Neuronal stem cell (in vitro differentiated cells): ENCODE measurements at places on chromosomes 6 and 20.

DNA sequence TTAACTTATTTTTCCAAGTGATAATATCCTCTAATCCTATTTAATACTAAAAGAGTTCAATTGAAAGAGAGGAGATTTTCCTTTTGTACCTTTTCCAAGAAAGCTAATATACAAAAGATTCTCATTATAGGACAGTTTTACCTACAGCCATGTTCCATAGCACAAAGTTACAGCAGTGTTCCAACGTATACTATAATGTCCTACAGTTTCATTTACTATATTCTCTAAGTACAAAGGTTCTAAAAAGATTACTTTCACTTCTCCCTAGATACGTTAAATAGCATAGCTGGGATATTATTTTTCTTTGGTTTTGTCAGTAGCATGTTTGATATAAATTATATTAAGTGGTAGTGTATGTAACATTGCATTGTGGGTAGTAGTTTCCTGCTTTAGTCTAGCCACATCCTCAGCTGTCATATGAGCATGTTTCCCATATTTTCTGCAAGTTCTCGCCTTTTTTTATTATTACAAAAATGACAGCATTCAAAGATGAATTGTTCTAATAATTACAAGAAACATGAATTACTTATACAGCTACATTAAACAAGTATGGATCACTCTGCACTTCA is 4.4 kb upstream of the RUNX2 start:
- DNase-seq, result no peak

GRCh38 chr6:43833223-43833995 is 63.4 kb downstream of the VEGFA start:
- DNase-seq, result no peak

DNA sequence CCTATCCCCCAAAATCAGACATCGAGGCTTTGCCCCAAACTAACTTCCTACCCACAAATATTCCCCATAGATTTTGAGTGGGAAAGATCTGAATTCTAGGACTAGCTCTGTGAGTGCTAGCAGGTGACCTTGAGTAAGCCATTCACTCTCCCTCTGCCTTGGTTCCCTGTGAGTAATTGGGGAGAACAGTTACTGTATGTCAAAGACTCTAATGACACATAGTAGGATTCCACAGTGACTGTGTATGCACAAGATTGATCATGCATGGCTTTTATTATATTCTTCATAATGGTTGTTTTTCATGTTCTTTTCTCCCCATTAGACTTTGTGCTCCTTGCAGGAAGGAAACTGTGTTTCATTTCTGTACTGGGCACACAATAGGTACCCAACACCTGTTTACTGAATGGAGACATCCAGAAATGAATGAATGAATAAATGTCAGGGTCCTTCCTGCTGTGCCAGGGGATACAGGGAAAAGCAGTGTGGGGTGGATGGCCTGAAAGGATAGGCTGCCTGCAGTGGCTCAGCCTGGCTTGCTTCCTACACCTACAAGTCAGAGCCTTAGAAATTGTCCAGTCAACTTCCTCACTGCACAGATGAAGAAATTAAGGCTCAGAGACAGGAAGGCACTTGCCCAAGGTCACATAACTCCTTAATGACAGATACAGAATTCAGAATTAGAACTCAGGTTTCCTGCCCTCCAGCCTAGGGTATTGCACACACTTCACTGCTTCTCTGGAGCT is 901 bp upstream of the TMEM151B start:
- no peak for DNase-seq

- no peak for DNase-seq
These were observed 1.9 kb downstream of the PLCB1 start for GRCh38 chr20:8133851-8134451.

DNA sequence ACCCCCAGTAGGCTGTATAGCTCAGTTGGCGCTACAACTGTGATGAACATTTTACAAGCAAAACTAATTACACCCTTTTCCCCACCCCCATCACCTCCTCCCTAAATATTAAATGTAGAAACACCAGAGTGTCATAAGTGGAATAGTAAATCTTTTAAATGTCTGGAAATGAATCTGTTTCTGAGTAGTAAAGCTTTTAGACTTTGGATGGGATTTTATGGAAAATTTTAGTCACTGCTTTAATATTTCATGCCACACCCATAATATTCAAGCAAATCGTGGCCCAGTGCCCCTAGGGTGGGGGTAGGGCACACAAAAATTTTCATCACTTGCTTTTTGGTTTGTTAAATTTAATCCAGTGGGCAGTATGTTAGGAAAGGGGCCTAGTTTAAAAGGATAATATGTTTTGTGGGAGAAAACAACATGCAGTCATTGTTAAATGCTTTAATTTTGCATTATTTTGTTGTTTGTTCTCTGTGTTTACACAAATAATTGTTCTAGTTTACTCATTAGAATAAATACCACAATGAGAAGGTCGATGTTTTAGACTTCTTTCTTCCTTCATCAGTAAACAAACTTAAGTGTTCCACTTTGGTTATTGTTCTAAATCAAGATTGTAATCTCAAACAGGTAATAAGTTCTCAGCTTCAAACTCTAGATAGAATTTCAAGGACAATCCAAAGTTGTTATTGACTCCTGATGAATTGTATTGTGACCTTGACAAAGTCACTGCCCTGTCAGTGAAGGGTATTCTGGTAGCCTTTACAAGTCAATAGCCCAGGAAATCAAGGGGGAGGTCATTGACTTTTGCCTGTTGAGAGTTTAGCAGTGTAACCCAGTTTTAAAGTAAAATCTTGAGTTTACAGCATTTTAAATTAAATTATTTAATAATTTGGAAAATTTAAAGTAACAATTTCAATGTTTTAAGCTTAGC is 79.2 kb downstream of the CBFA2T2 start:
- DNase-seq, result no peak

DNA sequence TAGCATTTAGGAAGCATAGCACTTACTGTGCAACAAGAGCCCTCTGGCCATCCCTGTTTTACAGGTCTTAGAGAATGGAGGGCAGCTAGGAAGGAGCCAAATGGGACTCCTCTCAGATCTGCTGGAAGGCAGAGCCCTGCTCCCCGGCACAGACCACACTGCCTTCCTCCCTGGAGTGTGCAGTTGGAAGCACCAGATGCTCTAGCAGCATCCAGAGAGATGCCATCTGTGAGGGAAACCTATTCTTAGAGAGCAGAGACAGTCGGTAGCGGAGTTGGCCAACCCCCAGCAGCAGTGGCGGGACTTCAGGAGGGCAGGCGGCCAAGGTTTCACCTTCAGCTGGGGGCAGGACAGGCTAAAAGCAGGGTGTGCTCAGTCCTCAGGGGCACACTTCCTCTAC is 16.7 kb upstream of the E2F1 start:
- no peak for DNase-seq

DNA sequence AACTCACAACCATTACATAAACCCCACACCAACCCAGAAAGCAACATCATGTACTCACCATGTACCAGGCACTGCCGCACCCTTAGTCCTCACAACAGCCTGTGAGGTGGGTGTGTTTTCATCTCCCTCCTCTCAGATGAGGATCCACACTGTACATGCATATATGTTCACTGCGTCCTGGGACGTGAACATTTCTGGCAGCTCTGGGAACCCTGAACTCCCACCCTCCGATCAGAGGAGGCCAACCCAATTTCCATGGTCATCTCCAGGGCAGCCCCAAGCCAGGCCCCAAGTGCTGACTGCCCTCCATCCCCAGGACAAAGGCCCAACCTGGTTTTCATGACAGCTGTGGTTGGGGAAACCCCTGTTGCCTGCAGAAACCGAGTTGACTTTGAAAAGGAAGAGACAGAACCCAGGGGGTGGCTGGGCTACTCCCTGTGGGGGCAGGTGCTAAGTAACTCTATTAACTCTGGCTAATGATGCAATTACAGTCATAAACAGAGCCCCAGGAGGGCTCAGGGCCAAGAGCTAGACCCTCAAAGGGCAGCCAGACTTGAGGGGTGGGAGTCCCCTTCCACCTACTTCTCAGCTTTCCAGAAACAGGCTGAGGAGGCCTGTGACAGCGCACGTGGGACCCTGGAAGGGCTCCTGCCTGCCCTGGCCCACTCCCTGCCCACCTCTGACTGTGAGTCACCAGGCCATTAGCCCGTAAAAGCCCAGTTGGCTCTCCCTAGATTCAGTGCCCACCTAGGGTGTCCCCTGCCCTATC is 2.6 kb downstream of the TFEB start:
- DNase-seq, result no peak

- no peak for DNase-seq
These were observed 126.5 kb downstream of the DTNBP1 start for GRCh38 chr6:15536198-15536955.

GRCh38 chr6:56720882-56721281 is 78.2 kb upstream of the DST start:
- DNase-seq, result no peak

GRCh38 chr6:52900536-52900935 is 9.0 kb downstream of the GSTA3 start:
- no peak for DNase-seq

GRCh38 chr6:97557355-97557754 is 274.3 kb upstream of the MMS22L start:
- DNase-seq, result no peak

GRCh38 chr20:51300104-51300503 is 242.4 kb downstream of the NFATC2 start:
- DNase-seq, result no peak

GRCh38 chr6:73943930-73944652 is 248.1 kb downstream of the CD109 start:
- DNase-seq, result no peak

DNA sequence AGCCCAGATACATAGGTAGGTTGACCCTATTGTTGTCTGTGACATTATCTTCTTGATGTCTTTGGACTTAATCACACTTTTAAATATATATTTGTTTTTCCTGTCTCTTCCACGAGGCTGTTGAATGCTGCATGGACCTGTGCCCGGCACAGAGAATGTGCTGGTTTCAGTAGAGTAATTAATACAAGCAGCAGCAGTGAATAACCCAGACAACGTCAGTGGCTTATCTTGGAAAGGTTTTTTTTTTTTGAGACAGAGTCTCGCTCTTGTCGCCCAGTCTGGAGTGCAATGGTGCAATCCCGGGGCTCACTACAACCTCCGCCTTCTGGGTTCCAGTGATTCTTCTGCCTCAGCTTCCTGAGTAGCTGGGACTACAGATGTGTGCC is 108.2 kb downstream of the CDH26 start:
- no peak for DNase-seq

- DNase-seq, result no peak
These were observed 18.6 kb downstream of the MTG2 start for GRCh38 chr20:62201173-62202082.

- DNase-seq, result no peak
These were observed 40.3 kb downstream of the MGME1 start for GRCh38 chr20:18009116-18009515.

GRCh38 chr6:73858376-73858775 is 162.4 kb downstream of the CD109 start:
- no peak for DNase-seq

- peak; percentile 42 for DNase-seq
These were observed 29.4 kb upstream of the TAGAP start for GRCh38 chr6:159074120-159074684.
